ENCODE measurements at places on chromosomes 5 and 9.

- no peak for DNase-seq
Measured at GRCh38 chr5:112594095-112594850, 143.4 kb upstream of the APC start.

- DNase-seq = no peak
Measured at GRCh38 chr5:158940977-158941376, 158.7 kb downstream of the EBF1 start.

DNA sequence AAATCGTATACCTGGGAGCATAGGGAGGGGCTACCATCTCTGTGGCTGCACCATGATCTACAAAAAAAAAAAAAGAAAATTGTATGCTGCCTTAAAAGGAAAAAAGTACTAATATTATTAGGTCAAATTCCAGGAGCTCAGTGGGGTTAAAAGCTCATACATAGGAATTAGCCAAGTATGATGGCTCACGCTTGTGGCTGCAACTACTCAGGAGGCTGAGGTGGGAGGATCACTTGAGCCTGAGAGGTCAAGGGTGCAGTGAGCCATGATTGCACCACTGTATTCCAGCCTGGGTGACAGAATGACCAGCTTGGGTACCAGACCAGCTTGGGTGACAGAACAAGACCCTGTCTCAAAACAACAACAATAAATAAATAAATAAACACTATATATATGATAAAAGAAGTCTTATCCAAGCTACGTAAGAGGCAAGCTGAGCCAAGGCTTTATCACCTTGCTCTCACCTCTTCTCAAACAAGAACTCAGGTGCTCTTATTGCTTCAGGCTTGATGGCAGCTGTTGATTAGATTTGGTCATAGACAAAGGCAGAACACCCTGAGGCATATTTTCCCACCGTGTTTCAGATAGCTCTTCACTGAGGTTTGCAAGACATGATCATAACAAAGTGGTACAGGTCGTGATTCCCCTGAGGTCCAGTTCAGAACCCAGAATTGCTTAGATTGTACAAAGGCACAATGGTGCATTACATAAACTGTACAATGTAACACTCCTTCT, 3.3 kb upstream of the FBXW11 start:
- DNase-seq = no peak

DNA sequence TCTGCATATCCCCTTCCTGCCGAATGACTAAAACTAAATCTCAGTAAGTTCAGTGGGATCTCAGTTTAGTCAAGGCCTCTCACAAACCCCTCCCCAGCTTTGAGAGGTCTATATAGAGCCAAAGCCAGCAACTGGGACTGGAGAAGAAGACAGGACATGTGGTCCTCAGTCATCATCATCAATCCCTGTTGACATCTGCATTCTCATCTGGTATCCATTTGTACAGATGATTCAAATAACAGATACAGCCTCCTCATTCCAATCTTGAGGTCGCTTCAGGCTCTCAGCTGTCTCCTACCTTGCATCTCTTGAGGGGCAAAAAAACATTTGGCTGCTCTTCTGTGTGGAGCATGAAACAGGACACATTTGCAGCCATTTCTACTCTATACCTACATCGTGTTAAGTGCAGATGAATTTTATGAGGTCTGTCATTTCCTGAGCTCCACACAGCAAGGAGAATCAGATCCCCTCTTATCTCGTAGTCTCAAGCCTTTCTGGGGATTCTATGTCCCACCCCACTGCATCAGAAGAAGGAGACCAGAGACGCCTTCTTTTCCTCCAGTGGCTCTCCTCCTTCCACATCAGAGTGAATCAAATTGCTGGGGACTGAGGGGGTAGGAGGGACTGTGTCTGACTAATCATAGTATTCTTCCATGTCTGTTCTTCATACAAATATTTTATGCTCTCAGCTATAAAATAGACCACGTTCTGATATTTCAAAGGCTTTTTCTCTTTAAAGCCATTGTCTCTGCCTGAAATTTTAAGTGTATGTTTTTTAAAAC, 4.7 kb upstream of the RECK start:
- no peak for DNase-seq

DNA sequence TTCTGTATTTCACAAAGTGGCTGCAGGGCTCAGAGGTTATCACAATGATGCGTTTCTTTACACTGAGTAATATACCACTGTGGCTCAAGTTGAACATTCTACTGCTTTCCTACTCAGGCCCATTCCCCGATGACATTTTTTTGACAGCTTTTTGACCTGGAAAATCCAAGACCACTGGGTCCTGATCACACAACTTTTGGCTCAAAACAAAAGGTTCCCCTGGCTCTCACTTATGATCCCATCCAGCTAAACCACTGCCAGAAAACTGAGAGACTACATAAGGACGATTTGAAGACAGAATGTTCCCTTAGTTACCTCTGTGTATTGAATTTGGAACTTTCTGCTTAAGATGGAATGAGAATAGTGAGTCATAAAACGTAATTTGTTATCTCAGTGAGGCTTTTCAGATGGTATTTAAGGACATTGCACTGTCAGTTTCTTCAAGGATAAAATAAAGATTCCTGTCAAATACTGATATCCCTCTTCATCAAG, 78.0 kb upstream of the FBXL7 start:
- no peak for DNase-seq

DNA sequence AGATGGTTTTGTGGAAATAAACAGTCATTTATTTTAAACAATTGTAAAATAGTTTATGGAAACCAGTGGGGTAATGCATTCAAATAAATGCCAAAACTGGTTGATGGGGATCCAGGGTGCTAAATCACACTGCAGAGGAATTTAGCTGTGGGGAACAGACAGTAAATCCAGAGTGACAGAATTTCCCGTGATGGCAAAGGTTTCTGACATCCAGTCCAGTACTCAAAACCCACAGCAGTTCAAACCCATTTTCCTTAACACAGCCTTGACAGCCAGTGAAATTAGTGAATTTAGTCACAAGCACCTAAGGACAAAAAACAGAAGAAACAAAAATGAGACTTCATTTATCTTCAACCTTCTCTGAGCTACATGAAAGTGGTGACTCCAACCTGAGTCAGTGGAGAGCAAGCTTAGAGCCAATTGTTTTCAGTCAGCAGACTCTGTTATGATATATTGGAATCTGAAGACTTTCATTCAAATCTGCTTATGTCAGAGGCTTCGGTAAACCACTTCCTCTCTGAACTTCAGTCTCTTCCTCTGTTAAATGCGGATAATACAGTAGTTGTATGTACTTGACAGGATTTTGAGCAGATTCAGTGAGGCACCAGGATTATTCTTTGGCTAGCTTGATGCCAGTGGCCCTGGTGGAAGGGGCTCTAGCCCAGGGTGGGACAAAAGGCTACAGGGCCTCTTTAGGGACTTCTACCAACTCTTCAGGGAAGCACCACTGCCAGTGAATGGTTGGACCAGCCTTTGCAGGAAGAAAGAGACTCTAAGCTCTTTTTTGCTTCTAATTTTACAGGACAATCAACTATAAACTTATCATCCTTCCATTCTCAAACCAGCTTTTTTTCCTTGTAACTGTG, 185.3 kb downstream of the MAPKAP1 start:
- no peak for DNase-seq

GRCh38 chr9:34536685-34537084, 13.9 kb upstream of the ENHO start:
- no peak for DNase-seq

GRCh38 chr5:167827766-167828165, 463.7 kb upstream of the WWC1 start:
- no peak for DNase-seq

DNA sequence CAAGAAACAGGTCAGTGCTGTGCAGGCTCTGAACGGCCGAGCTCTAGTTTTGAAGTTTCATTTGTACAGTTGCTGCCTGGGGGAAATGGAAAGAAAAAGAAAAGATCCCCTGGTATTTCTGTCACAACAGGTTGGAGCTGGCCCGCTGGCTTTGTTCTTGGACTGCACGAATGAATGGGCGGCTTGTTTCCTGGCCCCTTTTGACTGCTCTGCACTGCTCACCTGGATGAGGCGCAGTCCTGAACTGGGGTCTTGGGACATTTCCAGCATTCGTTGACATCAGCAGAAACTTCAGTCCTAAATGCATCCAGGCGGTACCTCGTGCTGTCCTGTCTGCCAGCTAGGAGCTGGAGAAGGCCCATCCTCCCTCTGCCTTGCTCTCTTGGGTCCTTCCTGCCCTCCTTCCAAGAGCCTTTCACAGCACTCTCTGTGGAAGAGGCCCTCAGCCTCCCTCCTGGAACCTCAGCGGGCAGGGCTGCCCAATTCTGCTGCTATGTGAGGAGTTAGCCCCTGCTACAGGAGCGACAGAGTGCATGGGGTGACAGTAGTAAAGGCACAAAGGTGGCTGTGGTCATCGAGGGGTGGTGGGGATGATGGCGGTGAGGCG, 189.2 kb downstream of the FSTL4 start:
- DNase-seq = no peak

- DNase-seq = no peak
Measured at GRCh38 chr9:110135846-110136245, 72.1 kb downstream of the C9orf152 start.

GRCh38 chr9:136587145-136587943, 41.5 kb upstream of the NOTCH1 start:
- DNase-seq = peak; percentile 18

DNA sequence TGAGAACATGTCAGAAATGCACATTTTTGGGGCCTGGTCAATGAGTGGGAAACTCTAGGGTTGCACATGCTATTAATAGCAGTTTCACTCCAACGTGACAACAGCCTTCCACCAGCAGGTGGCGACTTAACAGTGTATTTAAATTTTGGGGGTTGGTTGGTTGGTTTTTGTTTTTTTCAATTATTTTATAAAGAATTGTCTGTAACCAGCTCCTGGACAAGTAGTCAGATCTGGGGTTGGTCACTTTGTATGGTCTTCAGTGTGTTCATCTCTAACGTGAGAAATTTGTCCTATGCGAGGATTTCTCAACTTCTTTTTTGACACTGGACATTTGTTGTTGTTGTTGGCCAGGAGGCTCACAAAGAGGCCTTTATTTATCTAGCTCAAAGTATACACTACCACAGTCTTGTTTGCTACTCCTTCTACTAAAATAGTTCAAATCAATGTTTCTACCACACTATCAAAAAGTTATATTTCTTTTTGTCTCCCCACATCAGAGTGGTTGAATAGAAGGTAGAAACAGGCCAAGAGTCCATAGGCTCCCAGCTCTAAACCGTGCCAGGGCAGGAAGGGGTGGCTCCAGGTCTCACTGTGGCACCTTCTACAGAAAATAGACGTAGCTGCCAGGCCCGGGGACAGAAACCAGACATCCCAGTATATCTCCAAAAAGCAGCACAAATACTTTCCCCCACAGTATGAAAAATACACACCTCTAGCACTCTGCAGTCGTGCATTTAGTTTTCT, 110.4 kb downstream of the TRPM6 start:
- peak; percentile 70 for DNase-seq

DNA sequence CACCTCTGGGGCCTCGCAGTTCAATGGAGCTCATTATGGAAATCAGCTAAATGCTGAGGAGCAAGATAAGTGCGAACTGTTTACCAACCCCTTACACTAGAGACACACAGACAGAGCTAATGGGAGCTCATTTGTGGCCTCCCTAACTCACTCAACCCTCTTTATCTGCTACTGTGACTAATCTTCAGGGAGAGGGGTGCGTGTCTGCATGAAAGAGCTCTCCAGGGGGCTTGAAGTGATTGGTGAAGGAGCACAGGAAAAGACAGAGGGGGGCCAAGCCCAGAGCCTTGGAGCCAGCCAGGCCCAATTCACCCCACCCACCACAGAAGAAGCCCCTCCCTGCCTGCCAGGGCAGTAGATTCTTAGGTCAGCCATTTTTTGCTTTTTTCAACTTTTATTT, 466.8 kb upstream of the BRINP1 start:
- no peak for DNase-seq

GRCh38 chr9:105341434-105342146, 97.1 kb downstream of the SLC44A1 start:
- no peak for DNase-seq

DNA sequence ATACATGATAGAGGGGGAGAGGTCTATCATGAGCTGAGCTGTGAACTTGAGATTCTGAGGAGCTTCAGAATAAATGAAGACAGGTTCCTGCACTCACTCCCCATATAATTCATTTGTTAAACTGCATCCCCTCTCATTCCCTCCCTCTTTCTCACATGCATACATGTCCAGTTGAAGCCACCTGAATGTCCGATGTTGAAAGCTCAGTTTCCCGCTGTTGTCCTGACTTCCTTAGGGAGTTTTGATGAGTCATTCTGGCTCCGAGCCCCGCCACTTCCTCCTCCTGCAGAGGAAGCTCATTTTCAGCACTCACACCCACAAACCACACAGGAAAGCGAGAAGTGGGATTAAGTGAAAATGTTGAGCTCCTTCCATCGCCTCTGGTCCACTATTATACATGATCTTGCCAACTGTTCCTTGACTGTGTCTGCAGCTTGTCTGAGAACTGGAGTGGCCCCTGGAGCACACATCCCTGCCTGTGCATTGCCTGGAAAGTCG, 121.2 kb downstream of the CEMIP2 start:
- DNase-seq = peak; percentile 32

GRCh38 chr5:100901821-100902341, 1.2 kb downstream of the ST8SIA4 start:
- peak; percentile 77 for DNase-seq

- DNase-seq = peak; percentile 92
Measured at GRCh38 chr5:150449517-150450339, at the start of gene RPS14. TSS of gene RPS14 (minus strand) at chr5:150449739. CDS start at chr5:150447733, 2,006 bp downstream.
